ENCODE measurements at places on chromosomes 1 and 21. TPM values are rescaled to one million over a fixed set of nuclear protein-coding genes. Genes with fewer than 3 reads are reported as not detected.

Gene FAM151A
- not detected for total RNA-seq

- no peak overlapping the region for H3K4me3 ChIP-seq
- no peak for DNase-seq
- H3K36me3 ChIP-seq, result no peaks in the 10 kb centered on the region
Measured at GRCh38 chr21:18142655-18143054, 102.0 kb upstream of the CHODL start.

Gene PADI2
- 0.39 TPM for total RNA-seq

DNA sequence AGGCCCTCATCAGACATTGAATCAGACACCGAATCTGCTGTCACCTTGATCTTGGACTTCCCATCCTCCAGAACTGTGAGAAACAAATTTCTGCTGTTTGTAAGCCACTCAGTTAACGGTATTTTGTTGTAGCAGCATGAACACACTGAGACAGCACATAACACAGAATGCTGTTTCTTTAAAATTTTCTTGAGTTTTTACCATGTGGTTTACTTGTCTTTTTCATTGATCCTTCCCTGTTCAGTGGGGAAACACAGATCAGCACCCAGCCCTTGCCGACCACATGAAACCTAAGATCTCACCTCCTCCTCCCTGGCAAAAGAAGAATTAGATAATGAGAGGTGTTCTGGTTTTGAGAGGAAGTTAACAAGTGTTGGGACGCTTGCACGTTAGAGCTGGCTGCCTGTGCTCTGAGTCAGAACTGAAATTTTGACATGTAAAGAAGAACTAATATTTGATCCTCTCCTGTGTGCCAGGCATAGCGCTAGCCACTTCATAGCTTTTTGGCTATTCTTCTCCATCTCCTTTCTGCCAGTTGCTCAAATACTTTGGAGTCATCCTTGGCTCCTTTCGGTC is 179.6 kb downstream of the DHRS3 start:
- no peak for DNase-seq
- H3K36me3 ChIP-seq, result peaks cover 25% of the 10 kb centered on the region
- H3K4me3 ChIP-seq, result no peak overlapping the region
- H3K4me1 ChIP-seq, result peaks cover 49% of the 10 kb centered on the region

DNA sequence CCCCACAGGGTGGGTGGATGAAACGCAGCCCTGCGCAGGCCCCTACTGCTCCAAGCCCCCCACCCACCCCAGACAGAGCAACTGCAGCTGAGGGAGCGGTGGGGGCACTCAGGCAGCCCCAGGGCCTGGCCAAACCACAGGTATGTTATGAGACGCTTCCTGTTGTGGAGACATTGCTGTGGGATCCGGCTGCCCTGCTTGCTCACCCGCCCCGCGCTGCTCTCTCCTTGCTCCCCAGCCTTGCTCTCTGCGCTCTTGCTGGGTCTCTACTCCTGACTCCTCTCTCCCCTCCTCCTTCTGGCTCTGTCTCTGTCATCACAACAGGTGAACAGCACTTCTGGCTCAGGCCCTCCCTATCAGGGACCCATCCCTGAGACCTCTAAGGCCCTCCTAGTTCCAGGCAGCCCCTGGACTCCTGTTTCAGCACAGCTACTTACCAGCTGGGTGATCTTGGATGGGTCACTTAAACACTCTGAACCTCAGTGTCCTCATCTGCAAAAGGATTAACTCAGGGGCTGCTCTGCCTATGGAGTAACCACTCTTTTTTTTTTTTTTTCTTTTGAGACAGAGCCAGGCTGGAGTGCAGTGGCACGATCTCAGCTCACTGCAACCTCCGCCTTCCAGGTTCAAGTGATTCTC is 15.9 kb downstream of the COL8A2 start:
- no peak overlapping the region for H3K4me3 ChIP-seq
- no peaks in the 10 kb centered on the region for H3K27me3 ChIP-seq
- H3K4me1 ChIP-seq, result no peaks in the 10 kb centered on the region

DNA sequence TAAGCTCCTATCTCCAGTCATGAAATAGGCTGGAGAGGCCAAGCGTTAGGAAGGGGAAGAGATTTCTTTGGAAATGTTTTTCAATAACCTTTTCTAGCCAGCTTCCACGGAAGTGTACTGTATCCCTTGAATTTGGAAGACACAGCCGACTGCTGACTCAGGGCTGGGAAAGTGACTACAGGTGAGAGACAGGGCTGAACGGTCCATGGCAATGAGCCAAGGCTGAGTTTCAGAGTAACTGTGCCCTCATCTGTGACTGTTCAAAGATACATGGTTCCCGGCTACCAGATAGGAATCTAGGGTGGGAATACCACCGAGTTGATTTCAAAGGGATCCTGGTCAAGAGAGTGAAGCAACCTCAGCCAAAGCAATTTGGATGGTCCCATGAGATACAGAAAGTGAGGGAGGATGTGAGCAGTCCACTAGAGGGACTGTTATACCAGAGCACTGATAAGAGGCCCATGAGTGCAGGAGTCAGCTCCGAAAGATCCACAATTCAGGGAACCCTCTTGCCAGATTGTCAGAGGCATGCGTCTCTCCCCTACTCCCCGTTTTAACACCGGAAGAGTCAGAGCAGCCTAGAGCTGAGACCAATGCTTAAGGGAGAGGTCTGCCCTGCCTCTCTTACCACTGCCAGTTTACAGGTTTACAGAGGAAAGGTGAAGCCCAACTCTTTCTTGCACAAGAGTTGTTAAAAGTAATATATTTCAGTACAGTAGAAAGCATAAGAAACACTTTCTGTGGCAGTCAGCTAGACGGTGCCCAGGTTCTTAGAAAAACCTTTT is 3.2 kb upstream of the KRTAP19-8 start:
- no peaks in the 10 kb centered on the region for H3K27me3 ChIP-seq
- H3K4me3 ChIP-seq, result no peak overlapping the region
- no peaks in the 10 kb centered on the region for H3K36me3 ChIP-seq

Gene KCNK1
- 1.8 TPM for total RNA-seq

Gene BTF3L4
- total RNA-seq, result 28.4 TPM

Gene ADAMTS5
- total RNA-seq, result 27.0 TPM

DNA sequence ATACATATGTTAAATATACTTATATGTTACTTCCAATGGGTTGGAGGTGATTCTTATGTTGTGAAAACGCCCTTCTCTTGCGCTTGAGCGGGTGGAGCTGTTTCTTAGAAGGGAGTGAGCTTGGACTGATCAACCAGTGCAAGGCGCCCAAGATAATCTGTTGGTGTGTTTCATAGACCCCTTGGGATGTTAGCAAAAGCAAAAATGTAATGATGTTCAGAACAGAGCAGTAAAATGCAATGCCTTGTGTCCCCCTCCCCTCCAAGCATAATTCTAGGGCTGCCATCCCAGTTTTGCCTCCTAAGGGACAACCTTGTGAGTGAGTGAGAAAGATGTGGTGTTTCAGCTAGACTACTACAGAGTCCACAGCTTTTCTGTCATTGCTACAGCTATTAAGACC is 6.2 kb upstream of the CD34 start:
- H3K27ac ChIP-seq, result no peak overlapping the region
- no peaks in the 10 kb centered on the region for H3K27me3 ChIP-seq
- no peak overlapping the region for H3K4me3 ChIP-seq
- no peaks in the 10 kb centered on the region for H3K36me3 ChIP-seq
- peaks cover 35% of the 10 kb centered on the region for H3K4me1 ChIP-seq

DNA sequence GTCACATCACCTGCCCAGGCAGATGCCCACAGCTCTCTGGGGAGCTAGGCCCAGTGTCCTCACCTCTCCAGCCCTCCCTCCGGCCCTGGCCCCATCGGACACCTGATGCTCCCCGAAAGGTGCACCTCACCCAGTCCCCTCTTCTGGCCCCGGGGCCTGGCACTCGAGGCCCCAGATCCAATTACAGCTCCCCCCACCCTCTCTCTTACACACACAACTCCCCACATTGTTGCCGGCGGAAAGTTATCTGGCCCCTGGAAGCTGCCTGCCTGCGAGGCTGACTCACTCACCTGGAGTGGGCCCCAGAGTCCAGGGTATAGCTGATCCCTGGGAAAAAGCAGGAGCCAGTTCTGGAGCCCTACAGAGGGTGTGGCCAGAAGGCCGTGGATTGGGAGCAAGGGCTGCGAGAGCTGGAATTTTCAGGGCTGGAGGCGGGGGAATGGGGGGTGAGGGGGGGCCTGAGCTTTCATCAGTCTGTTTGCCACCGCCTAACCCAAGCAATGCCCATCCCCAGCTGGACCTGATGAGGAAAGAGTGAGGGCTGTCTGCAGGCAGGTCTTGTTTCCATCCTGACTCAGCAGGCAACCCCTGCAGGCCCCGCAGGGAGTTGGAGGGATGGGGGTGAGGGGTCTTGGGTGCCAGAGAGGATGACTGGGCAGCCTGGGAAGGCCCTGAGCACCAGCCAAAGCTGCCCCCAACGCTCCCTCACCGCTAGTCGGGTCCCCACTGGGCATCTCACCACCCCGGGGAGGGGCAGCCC is 948 bp downstream of the FBXO2 start:
- peaks cover 18% of the 10 kb centered on the region for H3K27me3 ChIP-seq
- H3K4me1 ChIP-seq, result peaks cover 53% of the 10 kb centered on the region

DNA sequence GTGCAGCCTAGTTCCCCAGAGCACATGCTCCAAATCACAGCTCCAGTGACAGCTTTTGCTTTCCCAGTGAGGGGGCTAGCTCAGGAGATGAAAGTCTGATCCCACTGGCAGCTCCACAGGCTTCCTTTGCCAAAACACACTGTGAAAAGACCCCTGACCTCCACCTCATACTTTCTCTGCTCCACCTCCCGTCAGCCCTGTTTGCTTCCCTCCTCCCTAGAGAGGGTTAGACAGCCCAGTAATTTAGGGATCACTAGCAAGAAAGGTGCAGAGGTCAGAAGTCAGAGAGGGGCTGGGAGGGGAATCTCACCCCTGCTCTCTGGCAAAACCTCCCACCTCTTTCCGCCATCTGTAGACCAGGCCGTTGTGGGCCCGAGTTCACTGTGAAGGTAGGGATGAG is 62.8 kb downstream of the PLXNA2 start:
- no peaks in the 10 kb centered on the region for H3K36me3 ChIP-seq
- DNase-seq, result no peak
- no peaks in the 10 kb centered on the region for H3K27me3 ChIP-seq
- H3K4me3 ChIP-seq, result no peak overlapping the region
- H3K4me1 ChIP-seq, result peaks cover 88% of the 10 kb centered on the region
- H3K27ac ChIP-seq, result peak overlapping the region; percentile 14

Gene TIAM1
- total RNA-seq, result 10.6 TPM

GRCh38 chr1:46333300-46334029 is 7.1 kb upstream of the NSUN4 start:
- no peaks in the 10 kb centered on the region for H3K27me3 ChIP-seq
- no peaks in the 10 kb centered on the region for H3K36me3 ChIP-seq
- H3K27ac ChIP-seq, result no peak overlapping the region
- H3K4me3 ChIP-seq, result no peak overlapping the region

- peaks cover 2% of the 10 kb centered on the region for H3K4me1 ChIP-seq
- DNase-seq, result no peak
- H3K36me3 ChIP-seq, result no peaks in the 10 kb centered on the region
- H3K27ac ChIP-seq, result no peak overlapping the region
Measured at GRCh38 chr1:203264052-203264501, 34.6 kb upstream of the CHIT1 start.

DNA sequence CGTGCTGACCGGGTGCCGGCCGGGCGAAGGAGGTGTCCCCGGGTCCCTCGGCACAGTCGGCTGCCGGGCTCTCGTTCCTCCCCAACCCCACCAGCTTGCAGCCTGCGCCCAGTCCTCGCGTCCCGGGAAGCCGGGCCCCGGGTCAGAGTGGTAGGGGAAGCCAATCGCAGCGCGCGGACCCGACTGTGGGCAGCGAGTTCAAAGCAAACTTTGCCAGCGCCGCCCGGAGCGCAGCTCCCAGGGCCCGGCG is 328 bp downstream of the MYCL start:
- no peaks in the 10 kb centered on the region for H3K36me3 ChIP-seq
- no peak overlapping the region for H3K27ac ChIP-seq
- H3K4me3 ChIP-seq, result peak overlapping the region; percentile 68

Gene MYCL
- 0.50 TPM for total RNA-seq

- H3K4me3 ChIP-seq, result no peak overlapping the region
- H3K4me1 ChIP-seq, result no peaks in the 10 kb centered on the region
- H3K36me3 ChIP-seq, result no peaks in the 10 kb centered on the region
- DNase-seq, result no peak
Measured at GRCh38 chr1:43625063-43625780, 24.7 kb upstream of the KDM4A start.

GRCh38 chr1:61138921-61139774 is 56.8 kb downstream of the NFIA start:
- no peaks in the 10 kb centered on the region for H3K36me3 ChIP-seq
- no peak overlapping the region for H3K4me3 ChIP-seq
- H3K27ac ChIP-seq, result no peak overlapping the region
- H3K4me1 ChIP-seq, result peaks cover 36% of the 10 kb centered on the region

Gene CHTOP
- 39.5 TPM for total RNA-seq

GRCh38 chr1:27147842-27148518 is 6.9 kb downstream of the SLC9A1 start:
- H3K4me3 ChIP-seq, result no peak overlapping the region
- peaks cover 58% of the 10 kb centered on the region for H3K4me1 ChIP-seq
- DNase-seq, result no peak
- H3K27me3 ChIP-seq, result no peaks in the 10 kb centered on the region
- no peaks in the 10 kb centered on the region for H3K36me3 ChIP-seq

GRCh38 chr1:211781260-211781659 is 49.3 kb downstream of the LPGAT1 start:
- peaks cover 19% of the 10 kb centered on the region for H3K36me3 ChIP-seq
- no peak overlapping the region for H3K4me3 ChIP-seq
- H3K27ac ChIP-seq, result no peak overlapping the region
